ENCODE measurements at places on chromosomes 6 and 20.

- DNase-seq: no peak
These were observed 104.8 kb downstream of the NCOA3 start for GRCh38 chr20:47606414-47606982.

DNA sequence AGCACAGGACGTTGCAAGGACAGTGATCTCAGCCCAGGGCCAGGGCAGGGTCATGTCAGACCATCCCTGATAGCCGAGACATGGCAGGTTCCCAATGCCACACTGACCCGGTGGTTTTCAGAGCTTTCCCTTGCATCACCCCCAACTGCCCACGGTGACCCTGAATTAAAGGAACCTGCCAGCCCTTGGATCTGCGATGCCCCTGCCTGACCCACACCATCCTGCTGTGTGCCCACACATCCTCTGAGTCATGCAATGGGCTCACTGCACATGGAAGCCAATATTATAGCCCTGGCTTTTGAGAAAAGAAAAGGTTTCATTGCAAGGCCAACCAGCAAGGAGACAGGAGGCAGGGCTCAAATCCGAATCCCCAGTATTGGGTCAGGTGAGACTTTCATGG is 132.6 kb upstream of the CST7 start:
- no peak for DNase-seq

DNA sequence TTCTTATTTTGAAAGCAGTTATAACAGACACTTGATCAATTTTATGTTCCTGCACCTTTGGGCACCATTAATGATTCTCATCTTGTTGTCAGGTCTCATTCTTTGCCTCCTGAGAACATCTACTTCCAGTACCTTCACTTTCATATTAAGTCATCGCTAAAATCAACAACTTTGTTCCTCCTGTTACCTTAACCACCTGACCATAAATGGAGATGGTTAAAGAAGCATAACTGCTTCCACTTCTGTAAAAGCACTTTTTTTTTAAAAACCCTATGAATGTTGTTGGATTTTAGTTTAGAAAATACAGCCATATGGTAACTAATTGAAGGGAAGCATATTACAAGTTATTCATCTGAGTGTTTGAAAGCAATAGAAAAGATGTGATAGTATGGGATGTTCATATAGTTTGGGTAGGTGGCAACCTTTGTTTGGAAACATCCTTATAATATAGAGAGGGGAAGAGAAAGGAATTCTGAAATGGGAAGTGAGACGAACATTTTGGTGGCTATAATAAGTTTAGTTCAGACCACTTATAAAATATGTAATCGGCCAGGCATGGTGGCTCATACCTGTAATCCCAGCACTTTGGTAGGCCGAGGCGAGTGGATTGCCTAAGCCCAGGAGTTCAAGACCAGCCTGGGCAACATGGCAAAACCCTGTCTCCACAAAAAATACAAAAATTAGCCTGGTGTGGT is 53.9 kb downstream of the AFG1L start:
- DNase-seq: no peak

GRCh38 chr20:10654250-10654610 is 19.6 kb downstream of the JAG1 start:
- DNase-seq: no peak

- DNase-seq: no peak
These were observed 13.9 kb downstream of the MYB start for GRCh38 chr6:135195041-135195440.

GRCh38 chr20:38460040-38460623 is 12.5 kb upstream of the RALGAPB start:
- DNase-seq: no peak

DNA sequence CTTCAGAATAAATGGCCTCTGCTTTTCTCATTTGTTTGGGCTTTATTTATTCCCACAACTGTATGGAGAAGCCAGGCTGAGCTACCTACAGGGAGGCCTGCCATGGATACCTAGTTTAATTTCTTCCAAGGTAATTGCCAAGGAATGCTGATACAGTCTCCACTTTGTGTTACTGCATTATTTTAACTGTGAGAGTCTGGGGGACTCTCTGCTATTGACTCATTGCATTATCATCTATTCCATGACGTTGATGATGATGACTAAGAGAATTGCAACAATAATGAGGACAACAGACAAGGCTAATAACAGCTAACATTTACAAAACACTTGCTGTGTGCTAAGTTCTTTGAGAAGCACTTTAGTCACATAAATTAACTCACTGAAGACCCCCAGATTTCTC is 88.3 kb upstream of the COL21A1 start:
- no peak for DNase-seq

GRCh38 chr20:38920411-38920810 is 5.8 kb upstream of the FAM83D start:
- no peak for DNase-seq

- no peak for DNase-seq
These were observed 622.3 kb upstream of the ARID1B start for GRCh38 chr6:156154896-156155295.

GRCh38 chr6:159961528-159961927 is 7.4 kb upstream of the IGF2R start:
- no peak for DNase-seq

GRCh38 chr6:160734627-160735026 is 32.6 kb downstream of the PLG start:
- no peak for DNase-seq

GRCh38 chr6:133259561-133259960 is 18.4 kb downstream of the EYA4 start:
- no peak for DNase-seq

DNA sequence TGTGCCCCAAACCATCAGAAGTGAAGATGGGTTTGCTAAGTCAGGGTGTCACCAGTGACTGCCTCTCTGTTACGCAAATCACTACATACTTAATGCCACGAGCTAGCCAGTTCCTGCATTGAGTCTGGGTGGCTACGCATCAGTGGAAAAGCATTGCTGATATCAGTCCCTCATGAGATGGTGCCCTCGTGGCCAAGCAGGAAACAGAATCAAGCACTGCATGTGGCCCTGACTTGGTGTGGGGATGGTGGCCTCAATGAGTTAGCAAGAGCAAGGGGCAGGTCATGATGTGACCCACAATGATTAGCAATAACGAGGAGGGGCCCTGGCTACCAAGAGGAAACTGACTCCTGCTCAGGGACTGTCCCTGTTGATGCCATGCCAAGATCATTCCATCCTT is 51.6 kb upstream of the FNDC1 start:
- no peak for DNase-seq

- no peak for DNase-seq
These were observed 14.0 kb upstream of the SCGN start for GRCh38 chr6:25637960-25638434.

- DNase-seq: no peak
These were observed 109.4 kb upstream of the NEDD9 start for GRCh38 chr6:11341867-11342266.

GRCh38 chr6:2971420-2972218 is at the start of gene SERPINB6:
Gene SERPINB6, minus strand, starts transcription at chr6:2971567. Its CDS starts 12,235 bp downstream, at chr6:2959332.
- no peak for DNase-seq

GRCh38 chr6:24441599-24441904 is 38.8 kb downstream of the MRS2 start:
- no peak for DNase-seq

- no peak for DNase-seq
These were observed 2.8 kb upstream of the FOXC1 start for GRCh38 chr6:1606780-1607515.

DNA sequence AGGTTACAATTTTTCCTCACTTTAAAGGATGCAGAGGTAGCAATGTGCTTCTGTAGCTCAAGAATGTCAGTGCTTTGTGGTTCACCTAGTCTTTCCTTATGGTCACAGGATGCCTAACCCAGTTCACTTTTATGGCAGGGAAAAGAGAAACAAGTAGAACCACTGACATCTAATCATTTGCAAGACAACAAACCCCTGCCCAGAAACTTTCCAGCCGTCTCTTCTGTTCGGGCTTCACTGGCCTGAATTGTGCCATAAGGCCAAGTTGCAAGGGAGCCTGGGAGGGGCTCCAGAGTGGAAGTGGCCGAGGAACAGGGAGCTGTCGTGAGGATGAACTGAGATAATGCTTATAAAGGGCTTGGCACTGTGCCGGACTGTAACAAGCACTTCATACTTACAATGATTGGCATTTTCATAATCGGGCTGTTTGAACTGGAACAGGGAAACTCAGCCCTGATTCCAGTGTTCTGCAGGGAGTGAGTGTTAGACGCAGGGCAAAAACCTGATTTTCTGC is 212.6 kb downstream of the BCAS1 start:
- DNase-seq: no peak

- DNase-seq: no peak
These were observed 332.6 kb upstream of the EPHA7 start for GRCh38 chr6:93751969-93752368.

GRCh38 chr6:14861491-14861943 is 384.4 kb upstream of the JARID2 start:
- DNase-seq: no peak

GRCh38 chr6:34723203-34723602 is 26.6 kb upstream of the ILRUN start:
- DNase-seq: no peak
